Activated T-cell treated with anti-CD3 and anti-CD28 coated beads, Interleukin-2, amount 50 U/mL, for 24 hours (primary cell): ENCODE measurements at places on chromosomes 3 and 15.

- no peak for DNase-seq
Observed at GRCh38 chr15:79190093-79190492, 92.4 kb upstream of the ANKRD34C start.

DNA sequence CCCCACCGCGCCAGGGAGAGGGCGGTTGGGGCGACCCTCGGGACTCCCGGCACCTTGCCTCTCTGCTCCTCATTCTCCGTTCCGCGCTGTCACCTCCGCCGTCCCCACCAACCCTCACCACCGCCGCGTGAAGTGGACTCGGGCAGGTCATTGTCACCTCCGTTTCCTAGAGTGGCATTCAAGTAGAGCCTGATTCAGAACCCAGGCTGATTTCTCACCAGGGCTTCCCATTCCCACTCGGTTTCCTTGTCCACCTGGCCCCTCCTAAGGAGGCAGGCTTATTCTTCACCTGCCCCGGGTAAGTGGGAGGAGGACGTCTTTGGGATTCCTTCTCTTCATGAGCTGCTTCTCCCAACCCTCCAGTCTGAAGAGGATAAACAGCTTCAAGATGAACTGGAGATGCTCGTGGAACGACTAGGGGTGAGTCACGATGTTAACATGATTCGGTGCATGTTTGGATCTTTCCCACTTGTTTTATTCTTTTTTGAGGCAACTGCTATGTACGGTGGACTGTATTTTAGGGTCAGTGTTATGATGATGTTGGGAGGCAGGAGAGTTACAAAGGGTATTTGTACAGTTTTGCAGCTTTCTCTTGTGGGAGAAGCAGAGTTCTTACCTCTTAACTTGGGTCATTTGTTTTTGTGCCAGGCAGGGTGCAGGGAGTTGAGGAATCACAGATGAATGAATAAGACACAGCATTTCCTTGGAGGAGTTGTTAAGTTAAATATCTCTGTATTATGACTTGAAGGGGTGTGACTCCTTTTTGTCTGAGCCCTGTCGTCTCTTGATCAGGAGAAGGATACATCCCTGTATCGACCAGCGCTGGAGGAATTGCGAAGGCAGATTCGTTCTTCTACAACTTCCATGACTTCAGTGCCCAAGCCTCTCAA, 692 bp downstream of the PSMD2 start:
- no peak for DNase-seq

GRCh38 chr3:133256787-133257483, 142.9 kb upstream of the BFSP2 start:
- DNase-seq, result no peak

DNA sequence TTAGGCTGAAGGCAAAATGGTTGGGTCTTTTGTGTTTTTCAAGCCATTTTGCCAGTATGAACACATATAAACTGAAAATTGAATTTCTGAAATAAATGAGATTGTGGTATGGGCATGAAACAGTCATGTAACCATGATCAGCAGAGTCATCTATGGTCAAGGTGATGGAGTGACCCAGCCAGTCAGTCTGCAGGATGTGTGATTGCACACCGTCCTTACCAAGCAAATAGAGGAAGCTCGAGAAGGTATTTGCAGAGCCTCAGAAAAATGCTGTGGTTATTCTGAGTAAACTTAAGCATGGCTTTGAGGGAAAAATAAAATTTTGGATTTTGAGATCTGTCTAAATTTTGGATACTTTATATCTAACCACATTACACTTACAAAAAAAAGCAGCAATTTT, 95.9 kb upstream of the RNF7 start:
- DNase-seq, result no peak

GRCh38 chr15:81280696-81281455, 43.1 kb downstream of the STARD5 start:
- peak; percentile 24 for DNase-seq

- DNase-seq, result no peak
Observed at GRCh38 chr15:36601952-36602351, 22.5 kb downstream of the CDIN1 start.

DNA sequence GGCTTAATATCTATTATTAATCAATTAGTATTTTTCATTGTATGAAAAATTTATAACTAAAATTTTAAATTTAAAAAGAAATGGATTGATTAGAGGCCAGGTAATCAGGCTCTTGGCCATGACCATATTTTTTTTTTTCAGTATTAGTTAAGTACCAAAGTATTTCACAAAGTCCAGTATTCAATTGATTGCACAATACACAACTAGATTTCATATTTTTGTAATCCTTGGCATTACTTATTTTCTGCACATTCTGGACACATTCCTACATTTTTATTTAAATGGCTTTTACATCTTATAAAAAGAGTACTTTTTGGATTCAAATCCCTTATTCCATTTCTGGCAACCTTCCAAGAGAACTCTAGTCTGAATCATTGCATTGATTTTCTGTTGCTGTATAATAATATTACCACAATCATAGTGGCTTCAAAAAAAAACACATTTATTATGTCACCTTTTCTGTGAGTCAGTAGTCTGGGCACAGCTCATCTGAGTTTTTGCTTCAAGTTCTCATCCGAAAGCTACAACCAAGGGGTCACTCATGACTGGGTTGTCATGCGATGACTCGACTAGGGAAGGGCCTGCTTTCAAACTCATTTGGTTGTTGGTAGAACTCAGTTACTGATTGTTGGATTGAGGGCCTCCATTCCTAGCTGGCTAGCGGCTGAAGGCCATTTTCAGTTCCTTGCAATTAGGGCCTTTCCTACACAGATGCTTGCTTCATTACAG, 90.7 kb downstream of the CNTN6 start:
- DNase-seq, result no peak

GRCh38 chr15:41989573-41990242, 17.4 kb upstream of the EHD4 start:
- DNase-seq, result peak; percentile 94

- DNase-seq, result no peak
Observed at GRCh38 chr3:143896486-143896885, 48.2 kb upstream of the SLC9A9 start.

GRCh38 chr15:88613074-88613944, 7.8 kb upstream of the AEN start:
- no peak for DNase-seq

DNA sequence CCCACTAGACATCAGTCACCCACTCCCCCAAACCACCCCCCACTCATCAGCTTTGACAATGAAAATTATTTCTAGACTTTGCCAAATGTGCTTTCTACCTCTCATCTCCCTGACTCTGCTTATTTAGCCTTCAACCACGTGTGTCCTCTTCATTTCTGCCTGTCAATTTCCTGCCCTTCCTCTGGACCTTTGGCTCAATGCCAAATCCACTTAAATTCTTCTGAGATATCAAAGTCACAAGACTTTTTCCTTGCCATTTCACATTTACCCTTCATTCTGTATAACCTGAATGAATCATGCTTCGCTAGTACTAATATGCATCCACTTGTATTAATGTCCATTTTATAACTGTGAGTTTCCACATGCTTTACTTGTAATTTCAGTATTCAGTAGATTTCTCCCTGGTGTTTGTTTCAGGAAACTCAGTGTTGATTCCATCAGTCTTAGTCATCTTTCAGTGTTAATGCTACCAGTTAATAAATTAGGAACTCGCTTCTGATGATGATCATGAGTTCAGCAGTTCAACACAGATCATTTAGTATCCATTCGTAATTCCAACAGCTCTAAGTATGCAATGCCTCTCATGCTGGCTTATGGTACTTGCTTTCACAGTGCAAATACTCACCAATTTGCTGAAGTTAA, 128.2 kb upstream of the OSTN start:
- no peak for DNase-seq

GRCh38 chr3:58158442-58159153, 52.2 kb downstream of the DNASE1L3 start:
- no peak for DNase-seq

DNA sequence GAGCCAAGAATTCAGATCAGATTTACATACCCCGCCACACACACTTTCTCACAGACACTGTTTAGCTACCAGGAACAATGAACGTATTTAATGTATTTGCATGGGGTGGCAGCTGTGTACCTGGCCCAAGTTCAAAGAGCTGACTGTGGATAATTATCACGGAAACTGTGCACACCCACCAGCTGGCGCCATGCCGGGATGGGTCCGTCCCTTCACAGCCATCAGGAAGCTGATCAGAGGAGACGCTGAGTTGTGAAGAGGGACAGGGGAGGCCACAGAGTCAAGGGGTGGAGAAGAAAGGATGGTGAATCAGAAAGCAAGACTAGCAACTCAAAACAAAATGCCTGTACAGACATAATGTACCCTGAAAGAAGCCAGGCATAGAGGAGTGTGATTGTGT, 13.1 kb upstream of the PLA2G4D start:
- DNase-seq, result peak; percentile 65

- DNase-seq, result peak; percentile 84
Observed at GRCh38 chr3:47009225-47010110, 30.0 kb downstream of the NBEAL2 start.

DNA sequence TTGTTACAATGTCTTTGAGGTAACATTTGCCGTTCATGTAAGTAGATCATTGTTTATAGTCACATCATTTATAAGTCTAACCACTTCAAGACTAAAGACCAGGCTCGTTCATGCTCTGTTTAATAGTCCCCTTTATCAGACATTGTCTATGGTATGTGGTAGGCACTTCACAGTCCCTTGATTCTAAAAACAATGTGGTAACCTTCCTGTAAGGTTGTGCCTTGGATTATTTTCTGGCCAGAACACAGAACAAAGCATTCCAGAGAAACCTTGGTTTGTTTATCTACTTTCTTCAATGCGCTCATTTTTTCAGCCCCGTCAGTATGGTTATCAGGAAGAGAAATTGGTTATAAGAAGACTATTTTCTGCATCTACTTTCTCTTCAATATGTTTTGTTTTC, 16.3 kb upstream of the ST3GAL6 start:
- DNase-seq, result no peak

GRCh38 chr3:127135241-127136023, 57.5 kb upstream of the PRR23E start:
- no peak for DNase-seq

GRCh38 chr3:123586131-123586530, 1.3 kb upstream of the HACD2 start:
- peak; percentile 67 for DNase-seq

GRCh38 chr3:23103764-23104163, 99.4 kb upstream of the UBE2E2 start:
- DNase-seq, result no peak

GRCh38 chr15:36815786-36816185, 236.4 kb downstream of the CDIN1 start:
- DNase-seq, result no peak

- DNase-seq, result no peak
Observed at GRCh38 chr3:114706591-114707232, 412.9 kb downstream of the TIGIT start.

- DNase-seq, result no peak
Observed at GRCh38 chr3:165491487-165491886, 295.3 kb upstream of the SLITRK3 start.

GRCh38 chr3:82196645-82197044, 435.2 kb upstream of the GBE1 start:
- no peak for DNase-seq

GRCh38 chr3:33170531-33170930, 48.1 kb downstream of the SUSD5 start:
- no peak for DNase-seq

- no peak for DNase-seq
Observed at GRCh38 chr15:79610021-79610420, 177.9 kb downstream of the MINAR1 start.

DNA sequence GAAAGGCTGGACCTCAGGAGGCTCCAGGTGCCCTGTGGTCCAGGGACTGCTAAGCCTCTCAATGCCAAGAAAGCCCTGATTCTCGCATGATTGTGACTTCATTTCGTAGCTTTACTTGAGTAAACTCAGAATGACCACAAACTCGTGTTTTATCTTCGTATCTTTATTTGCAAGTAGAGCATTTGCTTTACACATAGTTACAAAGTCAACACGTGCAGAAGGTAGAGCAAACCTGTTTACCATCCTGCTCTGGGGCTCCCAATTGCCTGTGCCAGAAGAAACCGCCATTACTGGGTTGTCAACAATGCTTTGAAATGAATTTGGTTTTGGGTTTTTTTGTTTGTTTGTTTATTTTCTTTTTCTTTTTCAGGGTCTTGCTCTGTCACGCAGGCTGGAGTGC, 5.8 kb upstream of the MESP1 start:
- DNase-seq, result no peak

- no peak for DNase-seq
Observed at GRCh38 chr3:81874738-81875137, 113.3 kb upstream of the GBE1 start.

GRCh38 chr3:129756871-129757270, 136.6 kb downstream of the TMCC1 start:
- DNase-seq, result no peak

GRCh38 chr3:141266797-141267555, 35.4 kb downstream of the PXYLP1 start:
- peak; percentile 65 for DNase-seq

GRCh38 chr15:26928051-26928450, 42.9 kb upstream of the GABRG3 start:
- no peak for DNase-seq

- no peak for DNase-seq
Observed at GRCh38 chr3:135868801-135869200, 96.7 kb upstream of the PPP2R3A start.

- no peak for DNase-seq
Observed at GRCh38 chr3:135865553-135865952, 100.0 kb upstream of the PPP2R3A start.

- DNase-seq, result no peak
Observed at GRCh38 chr3:185846037-185846436, 21.2 kb upstream of the IGF2BP2 start.

DNA sequence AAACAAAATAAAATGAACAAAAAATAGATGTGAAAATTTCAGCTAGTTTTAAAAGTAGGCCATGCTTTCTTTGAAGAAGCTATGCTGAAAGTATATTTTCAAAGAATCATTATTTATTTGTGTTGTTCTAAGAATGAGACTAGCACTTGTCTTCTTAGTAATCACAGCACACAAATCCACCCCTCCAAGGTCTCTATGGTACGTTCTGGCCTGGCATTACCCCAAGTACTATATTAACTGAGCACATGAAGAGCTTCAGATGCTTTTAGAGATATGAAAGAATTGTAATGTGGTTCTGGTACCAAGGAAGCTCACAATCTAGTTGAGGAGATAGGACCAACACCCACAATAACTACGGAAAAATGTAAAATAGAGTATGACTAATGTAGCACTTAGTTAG, 416.5 kb downstream of the PLCL2 start:
- no peak for DNase-seq

DNA sequence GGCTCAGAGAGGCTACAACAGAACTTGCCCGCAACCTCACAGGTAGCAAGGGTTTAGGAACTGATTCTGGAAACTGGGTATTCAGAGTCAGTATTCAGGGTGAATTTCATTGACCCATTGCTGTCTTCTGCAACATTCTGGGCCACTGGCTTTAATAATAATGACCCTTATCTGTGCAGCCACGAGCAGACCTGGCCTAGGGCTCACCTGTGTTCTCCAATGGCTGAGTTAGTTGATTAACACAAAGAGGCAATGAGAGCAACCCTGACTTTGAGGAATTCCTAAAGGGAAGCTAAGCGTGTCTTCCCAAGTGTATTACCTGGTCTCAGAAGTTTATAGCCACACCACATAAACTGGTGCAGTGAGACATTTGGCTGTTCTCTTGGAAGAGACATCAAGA, 289.9 kb downstream of the EPHB1 start:
- no peak for DNase-seq

GRCh38 chr3:174710612-174711011, 148.5 kb upstream of the NAALADL2 start:
- no peak for DNase-seq
